ENCODE measurements at places on chromosomes 2 and 18.

DNA sequence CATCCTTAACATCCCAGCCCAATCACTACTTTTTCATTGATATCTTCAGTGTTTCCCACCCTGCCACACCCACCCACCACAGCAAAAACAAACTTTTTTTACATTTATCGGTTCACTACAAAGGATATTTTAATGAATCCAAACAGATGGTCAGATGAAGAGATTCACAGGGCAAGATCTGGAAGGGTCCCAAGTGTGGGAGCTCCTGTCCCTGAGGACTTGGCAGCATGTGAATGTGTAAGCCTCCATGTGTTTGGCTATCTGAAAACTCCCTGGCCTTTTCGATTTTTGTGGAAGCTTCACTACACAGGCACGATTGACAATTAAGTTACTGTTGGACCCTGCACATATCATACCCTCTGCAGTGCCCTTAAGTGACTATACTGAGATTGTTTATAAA lies 48.1 kb upstream of the CRIM1 start:
- DNase-seq: no peak

GRCh38 chr18:61531182-61531581 lies 198.0 kb downstream of the CDH20 start:
- DNase-seq: peak; percentile 76

GRCh38 chr18:48543228-48543627 lies 4.4 kb downstream of the CTIF start:
- no peak for DNase-seq

DNA sequence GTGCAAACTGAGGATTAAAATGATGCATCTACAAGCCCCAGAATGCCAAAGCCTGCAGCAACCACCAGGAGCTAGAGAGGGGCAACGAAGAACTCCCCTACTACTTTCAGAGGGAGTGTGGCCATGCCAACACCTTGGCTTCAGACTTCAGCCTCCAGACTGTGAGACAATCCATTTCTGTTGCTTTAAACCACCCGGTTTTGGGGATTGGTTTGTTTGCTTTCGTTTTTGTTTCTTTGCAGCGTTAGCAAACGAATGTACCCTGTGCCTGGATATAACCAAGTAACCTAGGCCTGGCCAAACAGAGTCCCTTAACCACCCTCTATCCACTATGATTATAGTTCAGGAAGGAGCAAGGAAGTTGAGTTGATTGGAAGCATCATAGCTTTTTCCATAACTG lies 171.2 kb upstream of the NCK2 start:
- DNase-seq: no peak

GRCh38 chr18:56869189-56869777 lies 218.1 kb downstream of the WDR7 start:
- DNase-seq: no peak

- DNase-seq: no peak
These were observed 694.7 kb downstream of the CBLN2 start for GRCh38 chr18:71849407-71849806.

All from dorsolateral prefrontal cortex (tissue), 122 donors.